Stimulated activated CD8-positive, alpha-beta memory T cell treated with anti-CD3 and anti-CD28 coated beads, Interleukin-2, amount 100 ng/mL, for 1 hour (primary cell): ENCODE measurements at places on chromosomes 7 and 10.

- no peak for DNase-seq
Measured at GRCh38 chr10:61786728-61787127, 114.8 kb upstream of the ARID5B start.

DNA sequence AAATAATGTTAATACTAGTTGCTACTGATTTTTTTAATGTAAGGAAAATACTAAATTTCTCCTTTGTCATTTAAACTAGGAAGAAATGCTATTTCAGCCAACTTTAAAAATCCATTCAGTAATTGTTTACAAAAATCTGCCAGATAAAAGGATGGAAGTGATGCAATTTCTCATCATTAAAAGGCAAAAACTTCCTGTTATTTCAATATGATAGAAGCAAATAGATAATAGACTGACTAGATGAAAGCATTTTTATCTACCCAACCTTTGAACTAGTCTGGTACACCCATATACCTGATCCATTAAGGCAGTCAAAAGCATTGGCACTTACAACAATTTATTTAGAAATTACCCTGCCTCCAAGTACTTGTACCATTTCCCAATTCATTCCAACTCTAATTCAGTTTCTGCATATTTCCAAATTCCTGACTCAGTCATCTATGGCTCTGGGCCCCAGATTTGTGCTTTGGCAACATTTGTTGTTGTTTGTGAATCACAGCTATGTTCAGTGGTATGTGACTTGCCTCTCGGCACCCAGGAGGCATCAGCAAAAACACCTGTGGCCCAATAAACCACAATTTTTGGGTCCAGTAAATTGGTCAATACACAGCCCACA, 482.6 kb upstream of the SEMA3A start:
- no peak for DNase-seq

DNA sequence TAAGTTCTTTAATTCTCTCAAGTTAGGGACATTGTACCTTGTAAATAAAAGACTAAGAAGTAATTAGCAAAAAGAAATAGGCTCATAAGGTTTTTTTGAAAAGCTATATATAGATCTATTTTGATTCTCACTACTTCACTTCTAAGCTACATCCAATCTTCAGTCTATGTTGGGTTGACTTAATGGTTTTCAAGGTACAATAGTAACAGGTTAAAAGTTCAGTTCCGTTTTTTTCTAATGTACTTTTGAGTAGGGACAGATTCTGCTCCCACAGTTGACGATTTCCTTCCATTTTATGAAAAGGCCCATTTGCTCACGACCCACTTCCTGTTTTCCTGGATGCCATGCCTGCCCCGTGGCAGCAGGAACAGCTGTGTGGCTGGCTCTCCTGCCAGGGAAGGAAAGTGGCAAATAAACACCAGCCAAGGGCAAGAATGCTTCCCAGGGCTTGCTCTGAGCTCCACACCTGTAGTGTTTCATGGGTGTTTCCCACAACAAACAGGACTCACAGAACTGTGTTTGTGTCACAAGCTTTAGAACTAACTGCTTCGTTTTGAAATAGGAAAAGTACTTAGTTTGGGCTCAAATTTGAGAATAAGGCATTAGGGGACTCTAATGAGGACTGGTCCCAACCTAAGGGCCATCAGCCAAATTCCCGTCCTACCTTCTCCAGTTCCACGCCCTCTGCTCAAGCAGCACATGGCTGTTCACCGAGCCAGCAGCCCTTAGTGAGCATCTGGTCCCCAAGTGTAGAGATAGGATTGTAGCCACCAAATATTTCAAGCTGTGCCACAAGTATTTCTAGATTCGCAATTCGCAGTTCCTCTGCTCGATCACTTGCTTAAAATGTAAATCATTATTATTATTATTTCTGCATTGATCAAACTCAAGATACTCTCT, 240.7 kb downstream of the COBL start:
- DNase-seq, result no peak

DNA sequence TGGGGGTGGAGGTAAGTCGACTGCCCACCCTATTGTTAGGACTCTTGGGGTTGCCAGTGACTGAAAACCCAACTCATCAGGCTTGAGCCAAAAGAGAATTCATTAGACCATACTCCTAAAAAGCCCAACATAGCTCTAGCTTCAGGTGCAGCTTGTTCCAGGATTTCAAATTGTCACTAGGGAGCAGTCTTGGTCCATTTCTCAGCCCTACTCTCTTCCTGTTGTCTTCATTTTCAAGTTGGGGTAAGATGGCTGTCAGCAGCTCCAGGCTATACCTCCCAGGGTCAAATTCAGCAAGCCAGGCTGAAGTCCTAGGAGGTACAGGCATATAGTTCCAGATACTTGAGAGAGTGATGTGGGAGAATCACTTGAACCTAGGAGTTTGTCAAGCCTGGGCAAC, 14.9 kb upstream of the COL13A1 start:
- DNase-seq, result no peak

- no peak for DNase-seq
Measured at GRCh38 chr10:101839416-101840063, 4.1 kb downstream of the KCNIP2 start.

- no peak for DNase-seq
Measured at GRCh38 chr7:24908727-24909126, 71.3 kb downstream of the OSBPL3 start.

DNA sequence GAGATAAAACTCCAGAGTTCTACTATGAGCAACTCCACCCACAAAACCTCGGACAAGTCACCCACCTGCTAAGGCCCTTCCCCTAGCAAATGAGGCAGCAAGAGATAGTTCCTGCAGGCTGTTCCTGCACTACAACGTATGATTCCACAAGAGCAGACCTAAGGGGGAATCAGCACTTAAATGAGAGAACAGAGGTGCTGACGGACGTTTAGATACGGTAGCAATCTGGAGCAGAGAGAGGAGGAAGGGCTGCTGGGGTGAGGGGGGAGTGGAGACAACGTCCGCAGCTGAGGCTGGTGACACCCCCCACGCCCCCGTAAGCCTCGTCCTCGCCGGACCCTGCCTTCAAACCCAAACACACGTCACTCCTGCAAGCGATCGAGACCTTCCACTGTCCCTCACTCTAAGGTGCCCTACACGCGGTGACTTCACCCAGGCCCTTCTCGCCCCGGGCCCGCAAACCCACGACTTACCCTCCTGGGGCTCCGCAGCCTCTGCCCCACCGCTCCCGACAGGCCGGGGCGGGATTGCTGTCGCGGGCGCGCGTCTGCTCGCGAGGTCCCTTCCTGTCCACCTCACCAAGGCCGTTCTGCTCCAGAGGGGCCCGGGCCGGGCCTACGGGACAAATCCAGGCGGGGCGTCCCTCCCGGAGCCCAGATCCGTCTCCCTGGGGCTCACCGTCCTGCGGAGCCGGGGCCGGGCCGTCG, 635 bp downstream of the ZNF12 start:
- DNase-seq, result peak; percentile 11

GRCh38 chr10:24432478-24433416, 223.8 kb downstream of the KIAA1217 start:
- DNase-seq, result no peak

DNA sequence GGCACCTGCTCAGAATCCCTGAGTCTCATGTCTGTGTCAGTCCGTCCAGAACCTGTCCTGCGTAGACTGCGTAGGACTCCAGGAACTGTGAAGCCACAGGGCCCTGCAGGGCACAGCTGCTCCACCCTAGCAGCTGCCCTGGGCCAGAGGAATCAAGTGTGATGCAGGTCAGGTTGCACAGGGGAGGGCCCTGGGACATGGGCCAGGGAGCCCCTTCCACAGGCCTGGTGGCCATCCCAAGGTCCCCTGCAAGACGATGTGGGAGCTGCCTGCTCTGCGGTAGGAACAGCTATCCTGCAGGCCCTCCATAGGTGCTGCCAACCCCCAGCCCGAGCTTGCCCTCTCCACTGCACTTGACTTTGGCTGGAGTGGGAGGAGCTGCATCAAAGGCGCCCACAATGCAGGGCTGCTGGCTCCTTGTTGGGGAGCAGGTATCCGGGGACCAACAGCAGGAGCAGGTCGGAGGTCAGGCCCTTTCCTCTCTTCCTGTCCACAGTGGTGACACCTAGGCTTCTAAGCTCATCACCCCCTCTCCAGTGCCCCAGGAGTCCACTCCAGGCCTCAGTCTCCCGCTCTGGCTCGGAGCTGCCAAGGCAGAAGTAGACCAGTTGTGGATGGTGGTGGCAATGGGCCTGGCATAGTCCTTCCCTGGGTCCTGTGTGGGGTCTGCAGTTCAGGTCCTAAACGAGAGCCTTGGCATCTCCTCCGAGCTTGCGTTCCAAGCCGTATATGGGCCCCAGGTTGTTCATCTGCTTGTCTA, 149.1 kb downstream of the MAPK8 start:
- DNase-seq, result no peak
